ENCODE measurements at places on chromosomes 16 and 17. TPM values are rescaled to one million over a fixed set of nuclear protein-coding genes. Genes with fewer than 3 reads are reported as not detected.

RASL10B gene
- 0.41 TPM for total RNA-seq

PRSS53 gene
- 3.6 TPM for total RNA-seq

GDPD3 gene
- 33.3 TPM for total RNA-seq

PABPN1L gene
- total RNA-seq = not detected

MMP28 gene
- 104 TPM for total RNA-seq

SLFN12 gene
- 1.6 TPM for total RNA-seq

CHTF8 gene
- 67.9 TPM for total RNA-seq

SERPINF2 gene
- total RNA-seq = not detected

KRT20 gene
- 727 TPM for total RNA-seq

KLHL36 gene
- 38.0 TPM for total RNA-seq

CD7 gene
- 6.8 TPM for total RNA-seq

GPR139 gene
- total RNA-seq = not detected

TEKT1 gene
- not detected for total RNA-seq

DNAI2 gene
- total RNA-seq = not detected

KRTAP4-3 gene
- not detected for total RNA-seq

PARN gene
- 26.9 TPM for total RNA-seq

EME1 gene
- not detected for total RNA-seq

SDK2 gene
- 3.4 TPM for total RNA-seq

SKA2 gene
- total RNA-seq = 23.6 TPM

HOXB5 gene
- 35.4 TPM for total RNA-seq

PRSS33 gene
- total RNA-seq = not detected

ZNF771 gene
- 7.4 TPM for total RNA-seq

NHLRC4 gene
- not detected for total RNA-seq

KRT25 gene
- not detected for total RNA-seq

CBFA2T3 gene
- 4.0 TPM for total RNA-seq

RAPGEFL1 gene
- total RNA-seq = 278 TPM

FBXW10 gene
- not detected for total RNA-seq

ANKFN1 gene
- 1.2 TPM for total RNA-seq

MYO15A gene
- 1.3 TPM for total RNA-seq

TRPV3 gene
- 0.20 TPM for total RNA-seq

CCDC154 gene
- total RNA-seq = 0.41 TPM

OR4D1 gene
- total RNA-seq = not detected

RNF112 gene
- total RNA-seq = 3.3 TPM

ACLY gene
- total RNA-seq = 69.2 TPM

PDE6G gene
- not detected for total RNA-seq

LCAT gene
- total RNA-seq = 2.2 TPM

KRTAP9-2 gene
- not detected for total RNA-seq

NUDT16L1 gene
- total RNA-seq = 32.6 TPM

MLST8 gene
- total RNA-seq = 64.6 TPM

ACSM2A gene
- total RNA-seq = not detected

SPG7 gene
- total RNA-seq = 168 TPM

CMTM2 gene
- total RNA-seq = not detected

DHRS7C gene
- total RNA-seq = not detected

NEUROD2 gene
- not detected for total RNA-seq

PARD6A gene
- total RNA-seq = 6.3 TPM

KRT24 gene
- total RNA-seq = 4.9 TPM

LPCAT2 gene
- 11.6 TPM for total RNA-seq

SPN gene
- 0.37 TPM for total RNA-seq

CDK5R1 gene
- total RNA-seq = 1.5 TPM

TAT gene
- total RNA-seq = not detected

IL34 gene
- 1.1 TPM for total RNA-seq

TNRC6C gene
- total RNA-seq = 10.5 TPM

Data from transverse colon (tissue), 4 donors.